ENCODE measurements at places on chromosomes 5 and 9.

GRCh38 chr5:38641003-38641402, 84.6 kb upstream of the LIFR start:
- no peak for DNase-seq

DNA sequence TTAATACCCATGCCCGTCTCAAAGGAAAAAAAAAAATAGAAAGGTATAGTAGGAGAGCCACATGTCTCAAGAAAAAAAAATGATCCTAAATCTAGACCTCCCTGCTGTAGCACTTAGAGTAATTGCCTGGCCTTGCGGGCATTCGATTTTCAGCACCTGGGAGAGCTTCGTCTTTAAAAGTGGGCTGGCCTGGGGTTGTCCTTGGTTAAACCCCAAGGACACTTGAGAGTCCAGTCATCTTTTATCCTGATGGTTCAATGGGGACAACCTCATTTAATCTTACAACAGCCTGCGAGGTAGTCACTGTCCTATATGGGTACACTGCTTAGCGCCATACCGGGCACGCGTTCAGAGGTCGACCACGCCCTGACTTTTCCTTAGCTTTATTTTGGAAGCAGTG, 60.1 kb downstream of the MAT2B start:
- no peak for DNase-seq

- DNase-seq = no peak
These were observed 118.5 kb downstream of the GNAQ start for GRCh38 chr9:77912895-77913693.

- no peak for DNase-seq
These were observed 280.3 kb upstream of the CDH9 start for GRCh38 chr5:27318701-27319100.

- DNase-seq = no peak
These were observed 141.2 kb downstream of the PARP8 start for GRCh38 chr5:50807661-50808060.

- no peak for DNase-seq
These were observed 181.9 kb upstream of the TBCA start for GRCh38 chr5:77957931-77958521.

DNA sequence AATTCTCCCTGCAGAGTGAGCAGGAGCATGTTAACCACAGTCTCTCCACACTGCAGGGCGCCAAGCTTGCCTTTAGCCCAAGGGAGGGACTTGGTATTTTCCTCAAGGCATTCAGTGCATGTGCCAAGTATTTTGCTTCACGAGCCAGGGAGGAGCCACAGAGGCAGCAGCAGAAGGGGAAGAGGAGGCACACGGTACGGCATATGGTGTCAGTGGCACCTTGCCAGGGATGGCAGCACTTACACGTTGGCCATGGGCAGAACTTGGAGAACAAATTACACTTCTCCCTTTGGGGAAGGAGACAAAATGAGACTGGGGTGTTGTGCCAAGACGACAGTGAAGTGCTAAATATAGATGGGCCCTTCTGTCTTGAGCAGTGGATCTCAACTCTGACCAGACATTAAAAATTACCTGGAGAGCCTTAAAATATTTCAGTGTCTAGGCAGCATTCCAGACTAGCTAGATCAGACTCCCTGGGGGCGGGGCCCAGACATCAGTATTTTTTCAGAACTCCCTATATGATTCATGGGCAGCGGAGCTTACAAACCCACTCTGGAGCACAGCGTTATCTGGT, 155.8 kb downstream of the DRD1 start:
- no peak for DNase-seq

- no peak for DNase-seq
These were observed 9.2 kb upstream of the SHROOM1 start for GRCh38 chr5:132839426-132840301.

GRCh38 chr5:96254980-96255691, 177.9 kb downstream of the PCSK1 start:
- DNase-seq = no peak

GRCh38 chr5:10964806-10965205, 203.8 kb upstream of the DAP start:
- DNase-seq = no peak

GRCh38 chr5:43231977-43232376, 40.0 kb downstream of the NIM1K start:
- no peak for DNase-seq

DNA sequence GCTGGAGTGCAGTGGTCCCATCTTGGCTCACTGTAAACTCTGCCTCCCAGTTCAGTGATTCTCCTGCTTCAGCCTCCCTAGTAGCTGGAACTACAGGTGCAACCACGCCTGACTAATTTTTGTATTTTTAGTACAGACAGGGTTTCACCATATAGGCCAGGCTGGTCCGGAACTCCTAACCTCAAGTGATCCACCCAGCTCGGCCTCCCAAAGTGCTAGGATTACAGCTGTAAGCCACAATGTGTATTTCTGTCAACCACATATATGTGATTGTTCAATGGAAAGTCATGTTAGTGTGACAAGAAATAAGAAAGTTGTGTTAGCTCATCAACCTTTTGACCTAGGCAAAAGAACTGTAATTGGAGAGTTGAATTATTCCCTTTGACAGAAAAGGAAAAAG, 677.1 kb upstream of the CHD1 start:
- no peak for DNase-seq

DNA sequence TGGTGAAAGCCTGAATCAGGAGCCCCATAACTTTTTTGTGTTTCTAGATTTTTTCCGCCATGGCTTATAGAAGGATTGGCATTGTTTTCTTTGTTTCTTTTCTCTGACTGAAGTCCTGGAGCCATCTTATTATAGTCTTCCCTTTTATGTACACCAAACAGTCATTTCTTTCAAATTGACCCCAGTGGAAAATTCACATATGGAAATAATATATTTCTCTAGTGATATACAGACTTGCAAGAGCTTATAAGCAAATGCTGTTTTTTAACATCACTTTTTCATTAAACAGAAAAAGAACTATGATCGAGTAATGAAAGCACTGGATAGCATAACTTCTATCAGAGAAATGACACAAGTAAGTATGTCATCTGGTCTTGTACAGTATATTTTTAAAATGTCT, 155.6 kb downstream of the PARP8 start:
- no peak for DNase-seq

DNA sequence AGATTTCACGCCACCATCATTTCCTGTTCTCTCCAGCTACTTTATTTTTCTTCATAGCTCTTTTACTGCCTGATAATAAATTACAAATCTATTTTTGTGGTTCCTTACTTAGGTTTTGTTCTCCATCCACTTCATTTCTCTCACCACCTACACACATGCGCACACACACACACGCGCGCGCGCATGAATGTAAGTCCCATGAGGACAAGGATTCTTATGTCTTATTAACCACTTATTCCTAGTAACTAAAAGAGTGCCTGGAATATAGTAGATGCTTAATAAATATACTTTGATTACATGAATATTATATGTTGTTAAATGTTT, 116.5 kb downstream of the TRPM6 start:
- no peak for DNase-seq

GRCh38 chr9:93917121-93917853, 37.9 kb downstream of the BARX1 start:
- no peak for DNase-seq

DNA sequence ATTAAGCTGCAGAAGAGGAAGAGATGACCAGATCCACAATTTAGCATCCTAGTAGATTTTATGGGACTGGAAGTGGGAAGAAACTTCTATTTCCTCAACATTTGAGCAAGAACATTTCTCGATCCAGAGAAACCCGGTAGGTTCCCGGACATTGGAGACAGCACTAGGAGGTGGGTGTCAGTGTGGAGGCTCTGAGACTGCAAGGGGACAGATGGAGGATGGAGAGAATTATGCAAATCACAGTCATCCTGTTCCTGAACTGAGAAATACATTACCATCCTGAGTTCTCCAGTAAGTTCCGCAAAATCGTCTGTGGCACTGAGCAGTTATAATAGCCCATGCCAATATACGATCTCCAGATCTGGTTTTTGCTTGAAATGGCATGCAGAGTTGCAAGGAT, 25.6 kb downstream of the GLDC start:
- DNase-seq = no peak

DNA sequence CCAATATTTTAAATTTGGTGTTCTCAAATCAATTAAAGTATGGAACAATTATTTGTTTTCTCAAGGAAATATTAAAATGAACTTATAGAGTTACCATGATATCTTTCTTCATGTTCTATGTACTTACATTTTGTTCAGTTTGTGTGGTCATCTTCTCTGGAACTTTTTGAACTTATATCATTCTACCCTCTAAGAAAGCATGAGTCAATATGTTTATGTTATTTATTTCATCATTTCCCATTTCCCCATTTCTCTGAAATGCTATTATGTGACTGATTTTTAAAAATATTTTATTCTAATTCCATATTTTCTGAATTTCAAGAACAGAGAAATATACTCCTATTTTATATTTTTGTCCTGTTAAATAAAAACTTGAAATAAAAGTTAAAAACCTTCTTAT, 123.5 kb upstream of the ACOT12 start:
- DNase-seq = no peak

DNA sequence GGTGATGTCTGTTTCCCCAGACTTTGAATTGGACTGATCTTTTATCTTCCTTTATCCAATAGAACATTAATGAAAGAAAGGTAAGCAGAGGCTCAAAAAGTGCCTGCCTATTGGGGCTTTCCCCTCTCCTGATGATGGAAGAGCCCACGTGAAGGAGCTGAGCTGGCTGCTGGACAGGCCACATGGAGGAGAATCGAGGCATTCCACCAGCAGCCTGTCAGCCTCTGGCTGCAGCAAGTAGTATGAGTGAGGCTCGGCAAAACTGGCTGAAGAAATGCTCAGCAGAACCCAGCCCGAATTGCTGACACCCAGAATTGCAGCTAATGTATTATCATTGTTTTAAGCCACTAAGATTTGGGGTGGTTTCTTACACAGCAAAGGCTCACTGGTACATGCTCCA, 66.5 kb upstream of the STC2 start:
- DNase-seq = no peak

- no peak for DNase-seq
These were observed 215.4 kb upstream of the CTNND2 start for GRCh38 chr5:12119657-12120056.

- no peak for DNase-seq
These were observed 394.3 kb downstream of the OSTF1 start for GRCh38 chr9:75482566-75482965.

- no peak for DNase-seq
These were observed at the start of gene FAT2 for GRCh38 chr5:151591144-151591819. Gene FAT2 (minus strand): TSS chr5:151591331. CDS start chr5:151568931, 22,400 bp downstream.

DNA sequence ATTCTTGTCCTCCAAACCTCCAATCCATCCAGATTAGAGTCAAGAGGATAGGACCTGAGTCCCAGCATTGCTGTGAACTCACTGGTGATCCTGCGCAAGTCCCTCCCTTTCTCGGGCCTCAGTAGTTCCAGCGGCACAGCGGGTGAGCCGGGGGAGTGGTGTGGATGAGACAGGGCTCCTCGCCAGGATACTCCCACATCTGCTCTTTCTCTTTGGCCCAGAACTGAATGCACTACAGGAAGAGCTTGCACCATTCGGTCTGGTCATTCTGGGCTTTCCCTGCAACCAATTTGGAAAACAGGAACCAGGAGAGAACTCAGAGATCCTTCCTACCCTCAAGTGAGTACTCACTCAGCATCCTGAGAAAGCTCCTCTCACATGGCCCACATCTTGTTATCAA, 6.3 kb downstream of the GPX3 start:
- no peak for DNase-seq

DNA sequence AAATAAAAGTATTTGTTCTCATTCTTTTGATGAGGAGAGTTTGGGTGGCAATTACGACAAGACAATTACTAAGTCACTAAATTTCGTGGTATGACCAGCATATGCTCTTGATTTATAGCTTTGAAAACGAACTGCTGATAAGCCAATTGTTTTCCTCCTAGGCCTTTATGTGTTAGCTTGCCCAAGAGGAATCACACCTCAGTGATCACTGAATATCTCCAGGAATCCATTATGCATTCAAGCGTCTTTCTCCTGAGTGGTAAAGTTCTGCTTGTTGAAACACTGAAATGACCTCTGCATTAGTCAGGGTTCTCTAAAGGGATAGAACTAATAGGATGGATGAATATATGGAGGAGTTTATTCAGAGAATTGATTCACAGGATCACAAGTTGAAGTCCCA, 677.7 kb upstream of the MEF2C start:
- no peak for DNase-seq

GRCh38 chr5:129112295-129112694, 17.7 kb downstream of the ISOC1 start:
- DNase-seq = no peak

DNA sequence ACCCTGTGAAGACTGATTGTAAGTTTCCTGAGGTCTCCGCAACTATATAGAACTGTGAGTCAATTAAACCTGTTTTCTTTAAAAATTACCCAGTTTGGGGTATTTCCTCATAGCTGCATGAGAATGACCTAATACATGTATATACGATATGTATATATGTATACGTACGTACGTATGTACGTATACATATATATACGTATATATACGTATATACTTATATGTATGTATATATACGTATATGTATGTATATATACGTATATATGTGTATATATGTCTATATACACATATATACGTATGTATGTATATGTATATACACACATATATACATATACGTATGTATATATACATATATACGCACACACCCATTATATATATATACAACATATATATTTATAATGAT, 1153.0 kb upstream of the CDH18 start:
- no peak for DNase-seq

- no peak for DNase-seq
These were observed 99.7 kb upstream of the OSMR start for GRCh38 chr5:38745836-38746732.
